ENCODE measurements at places on chromosomes 12 and 14.

DNA sequence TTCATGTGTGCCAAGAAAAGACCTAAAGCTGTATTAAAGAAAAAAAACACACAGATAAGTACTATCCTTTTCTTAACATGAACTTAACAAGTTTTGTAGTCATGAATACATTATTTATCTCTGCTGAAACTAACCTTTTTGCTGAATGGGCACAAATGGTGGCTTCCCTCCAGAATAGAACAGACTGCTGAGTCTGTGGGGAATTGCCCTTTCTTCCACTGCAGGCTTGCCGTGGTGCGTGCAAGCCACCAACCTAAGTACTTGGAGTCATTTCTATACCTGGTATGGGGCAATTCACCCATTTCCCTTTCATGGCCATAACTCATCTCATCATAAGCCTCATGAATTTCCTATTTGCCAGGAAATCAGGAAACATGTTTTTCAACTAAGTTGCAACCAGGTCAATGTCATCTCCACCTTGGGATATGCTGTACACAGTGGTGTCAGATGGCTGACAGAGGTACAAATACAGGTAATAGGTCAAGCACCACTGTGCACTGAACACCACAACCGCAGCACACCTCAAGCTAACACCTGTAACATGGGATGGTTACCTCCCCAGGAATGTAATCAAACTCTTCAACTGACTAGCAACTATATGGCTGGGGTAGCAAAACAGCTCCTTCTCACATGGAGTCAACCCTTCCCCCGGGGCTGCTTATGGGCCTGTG is 49.9 kb downstream of the CATSPERB start:
- DNase-seq, result no peak

GRCh38 chr14:36659010-36659821 is 2.4 kb upstream of the PAX9 start:
- no peak for DNase-seq

DNA sequence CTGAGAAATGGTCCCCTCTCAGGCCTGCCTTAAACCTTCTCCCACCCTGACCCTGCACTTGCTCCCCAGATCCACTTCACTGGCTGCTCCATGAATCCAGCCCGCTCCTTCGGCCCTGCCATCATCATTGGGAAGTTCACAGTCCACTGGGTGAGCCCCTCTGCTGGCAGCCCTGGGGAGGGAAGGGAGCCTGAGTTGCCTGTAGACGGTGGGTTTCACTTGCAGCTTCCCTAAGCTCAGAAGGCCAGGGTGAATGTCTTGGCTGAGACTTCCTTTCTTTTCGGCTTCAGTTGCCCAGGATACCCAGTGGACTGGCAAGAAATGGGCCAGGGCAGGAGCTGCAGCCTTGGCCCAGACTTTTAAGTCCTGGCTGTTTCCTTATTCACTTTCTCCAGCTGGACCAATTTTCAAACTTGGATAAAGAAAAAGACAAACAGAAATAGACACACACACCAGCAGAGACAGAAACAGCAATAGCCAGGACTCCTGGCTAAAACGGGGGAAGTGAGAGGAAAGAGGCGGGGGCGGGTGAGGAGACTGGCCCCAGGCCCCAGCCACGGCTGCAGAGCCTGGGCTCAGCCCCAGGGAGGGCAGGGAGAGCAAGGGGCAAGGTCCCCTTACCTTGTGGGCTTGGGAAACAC is 2.0 kb downstream of the AQP6 start:
- no peak for DNase-seq

DNA sequence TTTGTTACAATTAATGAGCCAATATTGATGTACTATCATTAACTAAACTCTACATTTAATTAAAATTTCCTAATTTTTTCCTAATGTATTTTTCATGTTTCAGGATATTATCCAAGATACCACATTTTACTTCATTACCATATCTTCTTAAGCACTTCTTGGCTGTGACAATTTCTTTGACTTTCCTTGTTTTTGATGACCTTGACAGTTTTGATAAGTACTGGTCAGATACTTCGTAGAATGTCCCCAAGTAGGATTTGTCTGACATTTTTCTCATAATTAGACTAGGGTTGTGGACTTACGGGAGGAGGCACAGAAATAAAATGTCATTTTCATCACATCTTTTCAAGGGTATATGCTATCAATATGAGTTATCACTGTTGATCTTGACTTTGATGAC is 700.9 kb downstream of the BCL11B start:
- DNase-seq, result no peak
